Pancreas (tissue), 10 donors: ENCODE measurements at places on chromosomes 11 and 22. TPM values are rescaled to one million over a fixed set of nuclear protein-coding genes. Genes with fewer than 3 reads are reported as not detected.
A peak's percentile ranks its signal among the peaks of the same experiment; 100 is the strongest.

GRCh38 chr11:104152941-104153505 lies 10.9 kb downstream of the PDGFD start:
- no peak for DNase-seq
- H3K4me1 ChIP-seq: no peaks in the 10 kb centered on the region

DNA sequence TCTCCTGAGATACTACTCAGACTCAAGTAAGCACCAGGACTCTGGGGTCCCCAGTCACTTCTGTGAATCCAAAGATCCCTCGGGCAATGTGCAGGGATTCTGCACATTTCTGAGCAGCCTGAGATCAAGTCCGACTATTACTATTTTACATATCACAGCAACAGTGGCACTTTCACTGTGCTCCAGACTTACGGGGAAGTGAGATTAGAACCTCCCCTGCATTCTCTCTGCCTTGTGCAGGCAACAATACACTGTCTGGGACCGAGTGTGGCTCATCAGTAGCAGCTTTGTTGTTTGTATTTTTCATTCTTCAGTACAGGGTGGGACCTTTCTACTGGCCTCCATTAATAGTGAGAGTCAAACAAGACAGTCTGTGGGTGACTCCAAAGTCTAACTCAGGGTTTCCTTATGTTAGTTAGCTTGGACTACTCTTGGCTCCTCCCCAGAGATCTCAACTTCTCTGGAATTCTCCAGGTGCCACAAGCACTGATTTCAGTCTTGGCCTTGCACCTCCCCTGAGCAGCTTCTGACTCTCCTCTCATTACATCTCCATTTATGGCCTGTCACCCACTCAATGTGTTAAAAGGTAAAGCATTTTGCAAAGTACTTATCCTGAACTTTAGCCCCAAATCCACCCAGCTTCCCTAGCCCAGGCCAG lies 76.2 kb upstream of the TOP3B start:
- H3K27ac ChIP-seq: no peak overlapping the region
- no peaks in the 10 kb centered on the region for H3K27me3 ChIP-seq
- no peaks in the 10 kb centered on the region for H3K36me3 ChIP-seq
- no peaks in the 10 kb centered on the region for H3K4me1 ChIP-seq
- DNase-seq: no peak

DNA sequence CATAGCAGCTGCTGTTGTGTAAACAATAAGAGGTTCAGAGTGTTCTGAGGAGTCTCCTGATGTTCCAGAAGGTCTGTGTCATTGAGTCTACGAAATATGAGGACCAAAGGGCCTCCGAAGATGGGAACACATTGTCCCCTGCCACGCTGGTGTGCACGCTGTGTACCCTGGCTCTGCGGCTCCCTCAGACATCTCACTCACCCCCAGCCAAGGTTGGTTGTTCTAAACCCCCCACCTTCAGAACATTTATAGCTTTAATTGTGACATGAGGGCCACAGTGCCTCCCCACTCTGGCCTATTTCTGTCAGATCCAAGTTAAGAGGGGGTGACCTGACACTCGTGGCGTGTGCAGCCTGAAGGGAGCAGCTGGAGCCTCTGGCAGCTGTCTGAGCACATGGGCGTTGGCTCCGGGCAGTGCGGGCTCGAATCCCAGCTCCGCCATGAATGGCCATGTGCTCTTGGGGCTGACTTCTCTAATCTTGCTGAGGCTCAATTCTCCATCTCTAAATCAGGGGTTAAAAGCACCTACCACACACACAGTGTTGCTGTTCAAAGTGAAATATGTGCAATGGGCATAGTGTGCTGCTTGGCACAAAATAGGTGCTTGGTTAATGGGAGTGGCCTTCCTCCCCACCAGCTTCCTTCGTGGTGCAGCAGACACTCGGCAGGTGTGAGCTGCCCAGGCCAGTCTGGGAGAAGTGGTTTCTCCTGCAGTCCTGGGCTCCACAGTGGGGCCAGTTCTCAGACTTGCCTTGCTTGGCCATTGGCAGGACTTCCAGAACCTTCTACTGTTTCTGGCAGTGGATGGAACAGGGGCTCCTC lies 39.7 kb upstream of the MICAL2 start:
- peaks cover 2% of the 10 kb centered on the region for H3K4me1 ChIP-seq
- H3K27ac ChIP-seq: no peak overlapping the region
- no peak for DNase-seq

- no peaks in the 10 kb centered on the region for H3K36me3 ChIP-seq
- no peaks in the 10 kb centered on the region for H3K27me3 ChIP-seq
- peak; percentile 63 for DNase-seq
- peak overlapping the region; percentile 94 for H3K4me3 ChIP-seq
- peaks cover 24% of the 10 kb centered on the region for H3K4me1 ChIP-seq
These were observed 754 bp downstream of the NUP50 start for GRCh38 chr22:45164270-45165088.

GRCh38 chr11:125583496-125583895 lies 9.2 kb upstream of the STT3A start:
- peaks cover 45% of the 10 kb centered on the region for H3K36me3 ChIP-seq
- no peak overlapping the region for H3K27ac ChIP-seq
- no peaks in the 10 kb centered on the region for H3K27me3 ChIP-seq
- no peak overlapping the region for H3K4me3 ChIP-seq
- H3K4me1 ChIP-seq: no peaks in the 10 kb centered on the region

- no peaks in the 10 kb centered on the region for H3K27me3 ChIP-seq
- no peak for DNase-seq
- H3K27ac ChIP-seq: no peak overlapping the region
- no peaks in the 10 kb centered on the region for H3K4me1 ChIP-seq
These were observed 5.9 kb downstream of the JAM3 start for GRCh38 chr11:134074766-134075165.

GRCh38 chr22:18999008-18999407 lies 62.9 kb upstream of the PRODH start:
- H3K4me1 ChIP-seq: no peaks in the 10 kb centered on the region
- DNase-seq: no peak
- no peaks in the 10 kb centered on the region for H3K27me3 ChIP-seq
- no peaks in the 10 kb centered on the region for H3K36me3 ChIP-seq
- no peak overlapping the region for H3K27ac ChIP-seq
- H3K4me3 ChIP-seq: no peak overlapping the region

- DNase-seq: peak; percentile 56
- H3K36me3 ChIP-seq: peaks cover 7% of the 10 kb centered on the region
- no peaks in the 10 kb centered on the region for H3K27me3 ChIP-seq
- peaks cover 25% of the 10 kb centered on the region for H3K4me1 ChIP-seq
These were observed 1.1 kb downstream of the EIF4G2 start for GRCh38 chr11:10807493-10808234.

GRCh38 chr22:38041760-38042487 lies 15.3 kb upstream of the PICK1 start:
- no peaks in the 10 kb centered on the region for H3K36me3 ChIP-seq
- no peak overlapping the region for H3K27ac ChIP-seq
- DNase-seq: no peak
- H3K4me1 ChIP-seq: no peaks in the 10 kb centered on the region

- H3K27me3 ChIP-seq: no peaks in the 10 kb centered on the region
- H3K4me3 ChIP-seq: peak overlapping the region; percentile 39
- no peak for DNase-seq
- H3K4me1 ChIP-seq: peaks cover 17% of the 10 kb centered on the region
These were observed 2.0 kb downstream of the CTNND1 start for GRCh38 chr11:57763568-57763967.

DNA sequence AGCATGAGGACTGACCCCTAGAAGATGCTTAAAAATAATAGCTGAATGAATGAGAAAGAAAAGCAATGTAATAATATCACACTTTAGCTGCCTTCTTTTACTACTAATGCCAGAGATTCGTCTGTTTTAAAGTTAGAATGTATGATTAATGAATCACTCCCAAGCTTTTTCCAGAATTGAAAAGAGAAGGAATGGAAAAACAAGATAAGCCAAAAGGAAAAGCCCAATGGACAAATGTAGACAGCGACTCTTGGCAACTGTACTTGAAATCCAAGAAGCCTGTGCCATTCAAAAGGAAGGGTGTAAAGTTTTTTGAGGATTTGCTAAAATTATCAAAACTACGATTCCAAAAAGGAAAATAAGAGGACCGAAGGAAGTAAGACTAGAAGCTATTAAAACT lies 40.8 kb upstream of the PAMR1 start:
- H3K4me1 ChIP-seq: no peaks in the 10 kb centered on the region
- no peak overlapping the region for H3K27ac ChIP-seq
- H3K27me3 ChIP-seq: no peaks in the 10 kb centered on the region
- no peak for DNase-seq

GRCh38 chr11:15468466-15468865 lies 353.7 kb downstream of the INSC start:
- H3K4me3 ChIP-seq: no peak overlapping the region
- no peaks in the 10 kb centered on the region for H3K27me3 ChIP-seq
- no peak overlapping the region for H3K27ac ChIP-seq

- H3K4me3 ChIP-seq: no peak overlapping the region
- no peaks in the 10 kb centered on the region for H3K4me1 ChIP-seq
- peaks cover 59% of the 10 kb centered on the region for H3K36me3 ChIP-seq
- no peak overlapping the region for H3K27ac ChIP-seq
- DNase-seq: no peak
- no peaks in the 10 kb centered on the region for H3K27me3 ChIP-seq
These were observed 42.6 kb downstream of the ST14 start for GRCh38 chr11:130202009-130202817.

- no peaks in the 10 kb centered on the region for H3K36me3 ChIP-seq
- peak overlapping the region; percentile 58 for H3K27ac ChIP-seq
- DNase-seq: no peak
- peaks cover 19% of the 10 kb centered on the region for H3K4me1 ChIP-seq
- H3K4me3 ChIP-seq: no peak overlapping the region
- no peaks in the 10 kb centered on the region for H3K27me3 ChIP-seq
These were observed 47.6 kb downstream of the GGTLC2 start for GRCh38 chr22:22691716-22692701.

DNA sequence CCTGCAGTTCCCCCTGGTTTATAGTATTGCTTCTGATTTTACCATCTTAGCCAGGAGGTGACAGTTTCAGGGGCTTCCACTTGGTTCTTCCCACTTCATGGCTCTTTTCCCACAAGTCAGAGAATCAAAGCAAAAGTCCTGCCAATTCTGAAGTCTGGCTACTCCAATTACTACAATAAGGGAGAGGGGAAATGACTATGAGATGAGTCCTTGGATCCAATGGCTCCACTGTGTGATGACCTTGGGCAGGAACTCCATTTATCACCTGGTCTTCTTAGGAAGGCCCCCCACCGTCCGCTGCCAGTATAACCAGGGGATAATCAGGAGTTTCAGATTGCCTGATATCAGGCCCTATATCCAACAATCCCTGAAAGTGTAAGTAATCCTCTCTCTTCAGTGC lies 31.6 kb upstream of the CCND1 start:
- H3K27me3 ChIP-seq: no peaks in the 10 kb centered on the region
- no peak overlapping the region for H3K27ac ChIP-seq
- no peaks in the 10 kb centered on the region for H3K4me1 ChIP-seq
- H3K36me3 ChIP-seq: no peaks in the 10 kb centered on the region
- H3K4me3 ChIP-seq: no peak overlapping the region

- no peaks in the 10 kb centered on the region for H3K4me1 ChIP-seq
- H3K27ac ChIP-seq: no peak overlapping the region
- no peaks in the 10 kb centered on the region for H3K36me3 ChIP-seq
- H3K4me3 ChIP-seq: no peak overlapping the region
These were observed 43.1 kb downstream of the LDLRAD3 start for GRCh38 chr11:35986947-35987346.

DNA sequence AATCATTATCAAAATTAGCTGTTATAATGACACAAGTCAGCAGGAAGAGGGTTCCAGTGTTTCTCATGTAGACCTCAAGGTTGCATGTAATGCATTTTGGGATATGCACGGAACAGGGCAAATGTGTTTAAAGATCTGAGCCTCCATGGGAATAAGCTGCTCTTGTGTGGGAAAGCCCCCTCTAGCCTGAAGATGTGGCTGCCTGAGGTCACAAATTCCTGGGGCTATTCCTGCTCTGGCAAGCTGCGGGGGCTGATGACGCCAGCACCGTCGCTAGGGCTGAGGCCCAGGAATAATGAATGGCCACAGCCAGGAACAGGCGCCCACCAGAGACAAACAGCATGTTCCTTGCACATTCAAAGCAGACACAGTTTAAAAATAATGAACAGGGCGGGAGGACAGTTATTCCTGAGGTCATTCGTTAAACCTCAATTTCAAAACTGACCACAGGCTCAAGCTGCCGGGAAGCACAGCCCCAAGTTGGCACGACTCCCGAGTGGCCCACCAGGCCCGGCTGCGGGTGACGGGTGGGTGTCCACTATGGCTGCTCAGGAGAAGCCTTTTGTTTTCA lies 11.7 kb downstream of the OSBPL5 start:
- no peak overlapping the region for H3K27ac ChIP-seq
- no peaks in the 10 kb centered on the region for H3K4me1 ChIP-seq
- H3K36me3 ChIP-seq: no peaks in the 10 kb centered on the region
- H3K4me3 ChIP-seq: no peak overlapping the region

The POTEH gene
- total RNA-seq: not detected

The KCNJ5 gene
- 10.4 TPM for total RNA-seq

The SLC25A45 gene
- 31.5 TPM for total RNA-seq

The F2 gene
- total RNA-seq: 0.16 TPM

The SUN2 gene
- 89.8 TPM for total RNA-seq
